ENCODE measurements at places on chromosomes 12 and 14.

DNA sequence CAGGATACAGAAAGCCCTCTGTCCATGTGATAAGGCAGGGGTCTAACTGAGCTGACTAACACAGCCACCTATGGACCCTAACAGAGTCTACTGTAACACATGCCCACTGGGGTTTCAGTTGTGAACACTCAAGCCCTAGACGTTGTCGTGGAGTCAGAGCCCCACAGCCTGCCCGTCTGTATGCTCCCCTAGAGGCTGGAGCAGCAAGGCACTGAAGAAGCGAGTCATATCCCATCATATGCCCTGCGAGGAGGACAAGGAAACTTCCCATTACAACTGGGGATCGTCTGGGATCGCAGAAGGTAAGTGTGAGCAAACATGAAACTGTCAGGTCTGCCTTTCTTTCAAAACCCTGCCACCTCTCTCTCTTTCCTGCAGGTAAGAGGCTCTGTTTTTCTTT lies 138.1 kb downstream of the GPR65 start:
- no peak for DNase-seq

DNA sequence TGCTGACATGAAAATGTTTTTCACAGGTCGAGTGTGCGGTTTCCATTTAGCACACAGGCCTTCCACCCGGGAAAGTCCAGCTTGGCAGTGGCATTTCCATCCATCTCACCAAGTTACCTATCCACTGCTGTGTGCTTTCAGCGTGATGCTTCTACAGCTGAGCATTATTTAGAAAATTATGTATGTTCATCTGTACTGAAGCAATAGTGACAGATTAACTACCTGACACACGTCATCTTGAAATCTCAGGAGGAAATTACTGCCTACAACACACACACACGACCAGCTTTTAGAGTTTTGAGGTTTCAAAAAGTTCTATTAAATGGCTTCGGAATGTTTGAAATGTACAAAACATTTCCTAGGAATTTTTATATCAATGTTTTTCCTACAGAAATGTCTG lies 39.4 kb downstream of the IFNG-AS1 start:
- no peak for DNase-seq

DNA sequence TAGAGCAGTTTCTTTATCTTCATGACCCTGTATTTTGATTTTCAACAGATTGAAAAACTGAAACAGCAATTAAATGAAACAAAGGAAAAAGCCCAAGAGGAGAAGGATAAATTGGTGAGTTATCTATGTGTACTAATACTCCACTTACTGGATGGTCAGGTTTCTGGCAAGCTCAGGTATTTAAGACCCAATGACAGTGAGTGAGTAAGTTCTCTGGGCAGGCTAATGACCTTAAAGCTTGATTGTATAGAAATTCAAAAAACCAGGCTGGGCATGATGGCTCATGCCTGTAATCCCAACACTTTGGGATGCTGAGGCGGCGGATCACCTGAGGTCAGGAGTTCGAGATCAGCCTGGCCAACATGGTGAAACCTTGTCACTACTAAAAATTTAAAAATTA lies 10.0 kb downstream of the BBOF1 start:
- DNase-seq: no peak

GRCh38 chr14:28119849-28120248 lies 646.7 kb upstream of the FOXG1 start:
- no peak for DNase-seq

GRCh38 chr12:9856894-9857293 lies 12.3 kb downstream of the CLEC2B start:
- no peak for DNase-seq

Data from D721Med (cell line).